ENCODE measurements at places on chromosomes 7 and 10.

DNA sequence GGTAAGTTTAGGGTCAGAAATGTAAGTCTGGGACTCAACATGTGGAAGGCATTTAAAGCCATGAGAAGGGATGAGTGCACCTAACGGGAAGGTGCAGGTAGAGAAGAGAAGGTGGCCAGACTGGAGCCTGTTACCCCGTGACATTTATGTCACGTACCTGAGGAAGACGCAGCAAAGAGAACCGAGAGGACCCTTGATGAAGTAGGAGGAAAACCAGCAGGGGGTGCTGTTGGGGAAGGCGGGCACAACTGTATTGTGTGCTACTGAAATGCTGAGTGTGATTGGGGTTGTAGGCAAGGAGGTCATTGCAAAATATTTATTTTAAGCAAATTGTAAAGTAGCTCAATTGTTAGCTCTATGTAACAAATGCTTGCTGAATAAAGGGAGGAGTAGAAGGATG is 338.2 kb upstream of the PRKCQ start:
- DNase-seq, result peak; percentile 13

DNA sequence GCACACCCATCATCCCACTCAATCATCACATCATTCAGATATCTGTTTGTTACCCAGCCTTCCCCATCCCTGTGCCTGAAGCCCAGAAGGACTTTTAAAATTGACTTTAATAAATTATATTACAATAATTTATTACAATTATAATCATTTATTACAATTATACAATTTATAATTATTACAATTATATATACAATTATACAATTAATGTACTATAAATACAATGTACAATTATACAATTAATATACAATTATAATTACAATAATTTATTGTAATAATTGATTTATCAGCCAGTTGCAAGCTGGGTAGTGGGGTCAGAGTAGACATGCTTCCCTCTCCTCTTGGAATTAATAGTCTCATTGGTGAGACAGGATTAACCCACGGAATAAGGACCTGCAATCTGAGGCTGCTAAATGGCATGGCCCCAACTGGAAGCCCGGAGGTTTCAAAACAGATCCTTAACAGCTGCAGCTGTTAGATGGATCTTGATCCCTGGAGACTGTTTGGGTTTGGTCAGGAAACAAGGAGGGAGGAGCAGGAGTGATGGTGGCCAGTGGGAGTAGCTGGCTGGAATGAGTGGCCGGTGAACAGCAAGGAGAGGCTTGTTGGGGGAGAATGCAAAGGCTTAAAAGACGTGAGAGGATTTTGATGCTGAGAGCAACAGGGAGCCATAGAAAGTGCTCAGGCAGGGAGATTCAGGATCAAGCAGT is 402.8 kb upstream of the PODXL start:
- DNase-seq, result no peak

DNA sequence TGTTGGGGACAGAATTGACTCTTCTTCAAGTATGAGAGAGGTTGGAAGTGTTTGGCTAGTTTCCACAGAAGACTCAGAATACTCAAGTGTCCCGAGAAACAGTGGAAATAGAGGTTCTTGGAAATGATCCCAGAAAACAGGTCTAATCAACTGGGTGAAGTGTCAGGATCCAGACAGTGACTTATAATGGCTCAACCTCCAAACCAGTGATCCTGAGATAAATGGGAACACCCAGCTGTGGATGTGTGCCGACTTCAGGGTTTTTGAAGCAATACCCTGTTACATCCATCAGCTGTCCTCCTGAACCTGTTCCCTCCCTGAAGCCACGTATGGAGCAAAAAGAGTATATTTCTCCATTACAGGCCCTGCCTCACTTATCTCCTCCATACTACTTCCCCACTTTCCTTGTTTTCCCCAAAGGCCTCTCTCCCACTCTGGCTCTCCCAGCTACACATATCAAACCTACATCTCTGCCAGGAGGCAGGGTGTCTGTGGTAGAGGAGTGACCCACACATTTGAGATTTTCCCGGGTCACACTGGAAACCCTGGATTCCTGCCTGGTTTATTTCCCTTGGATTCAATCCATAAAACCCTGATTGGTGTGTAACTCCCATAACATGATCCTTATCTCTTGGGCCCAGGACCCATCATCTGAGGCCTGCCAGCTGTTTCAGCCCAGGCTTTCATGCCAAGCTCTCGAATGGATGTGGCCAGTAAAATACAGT is 17.6 kb upstream of the ELOVL3 start:
- no peak for DNase-seq

GRCh38 chr10:6802759-6803426 is 222.8 kb upstream of the PRKCQ start:
- no peak for DNase-seq

DNA sequence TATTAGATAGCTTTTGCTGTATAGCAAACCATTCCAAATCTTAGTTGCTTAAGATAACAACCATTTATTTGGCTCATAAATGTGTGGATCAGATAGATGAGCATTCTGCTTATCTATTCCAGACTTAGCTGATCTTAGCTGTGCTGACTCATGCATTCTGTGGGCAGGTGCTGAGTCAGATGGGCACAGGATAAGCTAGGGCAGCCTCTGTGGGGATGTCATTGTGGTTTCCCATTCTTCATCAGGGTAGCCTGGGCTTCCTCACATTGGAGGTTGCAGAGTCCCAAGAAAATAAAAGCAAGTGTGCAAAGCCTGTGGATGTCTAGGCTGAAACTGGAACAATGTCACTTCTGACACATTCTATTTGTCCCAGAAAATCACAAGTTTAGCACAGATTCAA is 917.0 kb downstream of the TYW1 start:
- peak; percentile 24 for DNase-seq

GRCh38 chr10:19041171-19041570 is 7.4 kb upstream of the MALRD1 start:
- DNase-seq, result no peak

- DNase-seq, result peak; percentile 90
Observed at GRCh38 chr10:91247360-91248111, 27.1 kb downstream of the PCGF5 start.

- DNase-seq, result peak; percentile 14
Observed at GRCh38 chr7:40015790-40016296, 65.8 kb downstream of the CDK13 start.

Measured in fibroblast of skin of back (primary cell).